Stimulated activated CD8-positive, alpha-beta memory T cell treated with anti-CD3 and anti-CD28 coated beads, Interleukin-2, amount 100 ng/mL, for 48 hours (primary cell): ENCODE measurements at places on chromosomes 6 and 20.

- DNase-seq = no peak
Measured at GRCh38 chr6:89118931-89119330, 1.1 kb upstream of the SRSF12 start.

DNA sequence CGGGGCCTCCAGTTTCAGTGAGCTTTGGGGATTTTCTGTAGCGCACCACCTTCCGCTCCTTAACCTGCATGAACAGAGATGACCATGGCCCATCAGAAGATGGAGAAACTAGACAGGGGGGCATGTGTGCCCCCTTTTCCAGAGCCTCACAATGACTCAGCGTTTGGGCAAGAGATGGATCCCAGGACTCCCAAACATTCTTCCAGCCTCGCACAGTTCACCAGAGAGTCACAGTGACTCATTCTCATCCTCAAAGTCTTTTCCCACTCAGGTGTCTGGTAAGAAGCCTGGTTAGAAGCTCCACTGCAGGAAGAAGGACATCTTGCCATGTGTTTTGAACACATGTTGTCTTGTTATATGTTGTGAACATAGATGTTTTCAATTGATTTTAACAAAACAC, 76.2 kb upstream of the FRMD1 start:
- no peak for DNase-seq

DNA sequence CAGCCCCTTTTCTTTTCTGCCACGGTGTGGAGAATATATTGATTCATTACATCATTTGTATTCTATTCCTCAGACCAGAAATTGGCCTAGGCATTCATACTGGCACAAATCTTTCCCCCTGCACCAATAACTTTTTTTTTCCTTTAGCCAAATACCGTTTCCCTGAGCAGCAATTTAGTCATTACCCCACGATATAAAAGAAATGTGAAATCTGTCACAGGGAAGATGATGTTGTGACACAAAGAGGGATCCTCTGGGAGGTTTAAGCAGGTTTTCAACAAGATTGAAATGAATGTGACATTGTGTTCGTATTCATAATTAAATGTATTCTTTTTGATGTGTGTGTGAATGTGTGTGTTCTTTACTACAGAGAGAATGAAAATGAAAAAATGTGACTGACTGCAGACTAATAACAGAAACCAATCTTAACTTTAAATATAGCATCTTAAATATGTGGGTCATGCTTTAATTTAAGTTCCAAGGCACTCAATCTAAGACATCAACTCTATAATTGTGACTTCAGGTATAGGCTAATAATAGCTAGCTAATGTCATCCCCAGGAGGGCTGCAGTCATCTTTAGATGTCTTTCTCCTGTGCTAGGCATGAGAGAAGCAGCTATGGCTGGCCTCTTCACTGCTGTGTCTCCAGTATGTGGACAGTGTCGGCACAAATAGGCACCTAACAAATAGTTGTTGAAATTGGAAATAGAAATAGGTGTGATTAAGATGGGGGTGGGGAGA, 177.7 kb downstream of the BTBD3 start:
- DNase-seq = no peak

- no peak for DNase-seq
Measured at GRCh38 chr6:15386756-15387112, 140.9 kb downstream of the JARID2 start.

GRCh38 chr20:17495826-17496225, 35.4 kb downstream of the BFSP1 start:
- no peak for DNase-seq

GRCh38 chr6:160378882-160379281, 30.7 kb downstream of the SLC22A3 start:
- no peak for DNase-seq

DNA sequence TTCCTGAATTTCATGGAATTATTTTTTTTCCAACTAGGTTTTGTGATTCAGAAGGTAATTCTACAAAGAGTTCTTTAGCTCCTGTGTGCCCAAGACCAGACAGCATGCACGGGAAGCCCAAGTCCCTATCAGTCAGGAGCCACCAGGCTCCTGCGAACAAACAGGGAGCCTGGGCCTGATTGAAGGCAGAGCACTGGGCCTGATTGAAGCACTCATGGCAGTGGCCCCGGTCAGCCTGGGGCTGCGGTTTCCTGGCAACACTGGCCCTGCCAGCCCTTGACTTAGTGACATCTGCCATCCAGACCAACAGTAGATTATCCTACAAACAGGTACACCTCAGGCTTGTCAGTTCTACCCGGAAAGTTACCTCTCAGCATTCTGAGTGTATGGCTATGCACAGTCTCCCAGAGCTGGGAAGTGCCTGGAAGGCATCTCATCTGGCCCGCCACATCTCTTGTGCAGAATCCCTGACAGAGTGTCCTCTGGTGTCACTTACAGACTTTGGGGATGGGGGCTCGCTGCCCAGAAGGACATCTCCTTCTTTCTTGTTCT, 133.8 kb downstream of the VEGFA start:
- no peak for DNase-seq

DNA sequence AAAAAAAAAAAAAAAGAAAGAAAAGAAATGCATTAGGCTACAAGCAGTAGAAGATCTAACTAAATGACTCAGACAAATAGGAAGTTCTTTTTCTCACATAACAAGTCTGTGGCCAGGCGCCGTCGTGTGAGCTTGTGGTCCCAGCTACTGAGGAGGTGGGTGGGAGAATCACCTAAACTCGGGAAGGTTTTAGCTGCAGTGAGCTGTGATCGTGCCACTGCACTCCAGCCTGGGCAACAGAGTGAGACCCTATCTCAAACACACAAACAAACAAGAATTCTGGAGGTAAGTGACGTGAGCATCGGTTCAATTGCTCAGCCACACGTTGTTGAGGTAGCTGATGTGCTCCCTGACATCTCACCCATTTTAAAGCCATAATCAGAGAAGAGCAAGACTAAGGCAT, 37.9 kb upstream of the SLC23A2 start:
- DNase-seq = peak; percentile 23

DNA sequence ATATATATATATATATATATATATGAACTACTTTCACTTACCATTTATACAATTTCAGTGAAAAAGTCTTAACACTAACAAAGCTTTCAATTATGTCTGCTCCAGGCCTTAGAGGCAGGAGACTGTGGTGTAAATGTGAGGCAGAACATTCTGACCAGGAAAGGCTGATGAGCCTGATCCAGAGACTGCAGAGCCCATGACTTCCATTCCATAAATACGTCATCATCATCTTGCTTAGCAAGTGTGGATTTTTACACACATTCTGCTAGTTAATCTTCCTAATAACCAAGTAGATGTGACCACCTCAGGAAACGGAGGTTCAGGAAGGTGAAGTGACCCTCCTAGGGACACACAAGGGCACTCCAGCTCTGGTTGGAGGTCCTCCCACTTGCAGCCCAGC, 14.9 kb downstream of the TRERF1 start:
- DNase-seq = no peak

DNA sequence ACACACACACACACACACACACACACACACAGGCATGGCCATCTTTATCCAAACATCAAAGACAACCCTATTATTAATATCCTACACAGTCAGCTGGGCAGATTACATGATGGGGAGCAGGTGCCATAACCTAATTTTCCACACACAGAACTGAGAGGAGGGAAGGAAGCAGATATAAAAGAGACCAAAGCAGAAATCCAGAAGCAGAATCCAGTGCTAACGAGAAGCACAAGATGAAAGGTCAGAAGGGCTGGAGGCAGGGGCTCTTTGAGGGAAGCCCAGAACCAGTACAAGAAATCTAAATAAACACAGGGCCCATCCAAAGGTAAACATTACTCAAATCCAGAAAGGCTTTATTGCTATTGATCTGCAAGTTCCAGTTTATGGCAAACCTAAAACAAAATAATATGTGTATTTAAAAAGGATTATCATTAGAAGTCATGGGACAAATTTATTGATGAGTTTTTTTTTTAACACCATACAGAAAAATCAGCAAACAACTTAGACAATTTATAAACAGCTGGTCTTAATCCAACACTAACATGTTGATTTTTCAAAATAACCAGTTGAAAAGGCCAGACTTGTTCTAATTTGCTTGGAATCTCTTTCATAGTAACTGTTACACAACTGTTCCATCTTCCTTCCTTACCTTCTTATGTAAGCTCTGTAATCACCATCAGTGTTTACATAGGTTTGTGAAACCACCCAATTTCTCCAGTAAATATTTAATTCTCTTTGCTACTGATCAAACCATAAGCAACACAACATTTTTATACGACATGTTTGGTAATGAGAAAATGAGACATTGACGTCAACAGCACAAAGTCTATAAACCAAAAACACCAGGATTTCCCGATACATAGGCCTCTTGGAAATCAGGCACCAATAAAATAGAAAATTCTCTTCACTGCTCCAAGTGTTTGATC, 34.2 kb downstream of the SLC23A2 start:
- no peak for DNase-seq

DNA sequence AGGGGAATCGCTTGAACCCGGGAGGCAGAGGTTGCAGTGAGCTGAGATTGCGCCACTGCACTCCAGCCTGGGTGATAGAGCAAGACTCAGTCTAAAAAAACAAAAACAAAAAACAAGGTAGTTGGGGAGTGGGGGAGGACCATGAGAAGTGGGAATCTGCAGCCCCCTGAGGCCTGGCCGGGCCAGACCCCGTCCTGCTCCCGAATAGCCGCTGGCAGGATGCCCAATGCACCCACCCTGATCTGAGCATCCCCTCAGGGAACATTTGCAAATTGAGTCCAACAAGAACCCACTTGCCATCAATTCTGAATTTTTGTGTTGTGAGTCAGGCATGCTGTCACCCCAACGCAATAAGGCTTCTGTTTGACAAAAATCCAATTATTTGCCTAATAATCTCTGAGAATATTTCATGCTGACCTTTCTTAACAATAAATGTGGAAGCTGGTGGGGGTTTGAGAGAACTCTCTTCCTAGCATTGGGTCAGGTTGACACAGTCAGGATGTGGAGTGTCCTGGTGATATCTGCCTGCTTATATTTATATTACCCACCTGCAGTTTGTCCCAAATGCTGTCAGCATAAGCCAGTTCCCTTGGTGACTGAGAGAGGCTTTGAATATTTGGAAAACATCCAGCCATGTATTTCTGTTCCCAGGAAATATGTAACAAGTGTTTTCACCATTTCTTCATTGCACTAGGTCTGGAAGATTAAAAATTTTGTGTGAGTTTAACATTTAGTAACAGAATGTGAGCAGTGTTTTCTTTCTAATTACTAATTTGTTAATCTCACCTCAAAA, 28.4 kb upstream of the FRMD1 start:
- DNase-seq = no peak

GRCh38 chr6:167275001-167275400, 16.1 kb upstream of the UNC93A start:
- no peak for DNase-seq

DNA sequence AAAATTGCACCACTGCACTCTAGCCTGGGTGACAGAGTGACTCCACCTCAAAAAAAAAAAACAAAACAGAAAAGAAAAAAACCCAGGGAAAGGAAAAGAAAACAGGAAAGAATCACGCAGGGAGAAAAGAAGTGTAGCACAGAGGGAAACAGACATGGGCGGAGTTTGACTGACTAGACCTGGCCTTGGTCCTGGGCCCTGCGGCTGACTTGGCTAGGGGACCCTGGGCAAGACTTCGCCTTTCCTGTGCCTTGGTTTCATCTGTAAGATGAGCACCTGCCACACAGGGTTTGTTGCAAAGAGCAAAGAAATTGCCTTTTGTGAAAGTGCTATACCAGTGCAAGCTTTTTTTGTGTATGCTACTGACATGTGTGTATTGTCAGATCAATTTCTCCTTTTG, 71.3 kb upstream of the KCNG1 start:
- DNase-seq = no peak

DNA sequence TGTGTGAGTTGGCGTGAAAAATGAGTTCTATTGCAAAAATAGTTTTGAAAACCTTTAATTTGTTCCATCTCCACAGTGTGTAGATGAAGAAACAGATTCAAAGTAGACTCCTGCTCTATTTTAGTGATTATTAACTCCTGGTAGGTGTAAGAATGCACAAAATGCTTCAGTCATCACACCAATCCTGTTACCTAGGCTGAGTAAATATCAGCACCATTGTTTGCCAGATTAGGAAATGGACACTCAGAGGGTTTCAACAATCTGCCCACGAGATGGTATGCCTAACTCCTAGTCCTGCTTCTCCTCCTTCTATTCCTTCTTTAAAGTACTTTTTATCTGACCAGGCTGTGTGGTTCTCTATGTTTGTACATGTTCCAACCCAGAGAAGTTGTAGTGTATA, 108.9 kb upstream of the AHI1 start:
- DNase-seq = no peak

DNA sequence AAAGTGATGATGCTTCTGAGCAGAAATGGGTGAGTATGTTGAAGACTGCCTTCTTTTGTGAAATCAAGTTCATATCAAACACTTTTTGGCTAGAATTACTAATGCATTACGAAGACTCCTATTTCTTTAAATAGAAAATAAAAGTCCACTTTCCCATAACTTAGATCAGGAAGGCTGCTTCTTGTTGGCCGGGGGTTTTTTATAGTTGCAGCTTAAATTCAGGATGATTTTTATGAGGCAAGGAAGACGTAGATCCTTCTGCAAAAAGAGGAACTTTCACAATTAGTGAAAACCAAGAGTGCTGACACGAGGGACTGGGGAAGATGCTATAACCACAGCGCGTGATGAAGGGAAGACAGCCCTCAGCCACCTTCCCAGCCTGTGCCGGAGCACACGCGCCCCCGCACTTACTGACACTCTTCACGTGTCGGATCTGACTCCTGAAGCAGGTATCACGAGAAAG, 206.1 kb upstream of the PRDM1 start:
- peak; percentile 34 for DNase-seq

GRCh38 chr20:401682-402495, 6.2 kb upstream of the RBCK1 start:
- DNase-seq = no peak

GRCh38 chr20:50312682-50313521, 122.3 kb downstream of the CEBPB start:
- no peak for DNase-seq

- DNase-seq = no peak
Measured at GRCh38 chr6:87095087-87095509, at the start of gene CGA. TSS of gene CGA (minus strand) at chr6:87095106. CDS start at chr6:87088200, 6,906 bp downstream.

- no peak for DNase-seq
Measured at GRCh38 chr6:144160431-144161005, 10.2 kb downstream of the STX11 start.

DNA sequence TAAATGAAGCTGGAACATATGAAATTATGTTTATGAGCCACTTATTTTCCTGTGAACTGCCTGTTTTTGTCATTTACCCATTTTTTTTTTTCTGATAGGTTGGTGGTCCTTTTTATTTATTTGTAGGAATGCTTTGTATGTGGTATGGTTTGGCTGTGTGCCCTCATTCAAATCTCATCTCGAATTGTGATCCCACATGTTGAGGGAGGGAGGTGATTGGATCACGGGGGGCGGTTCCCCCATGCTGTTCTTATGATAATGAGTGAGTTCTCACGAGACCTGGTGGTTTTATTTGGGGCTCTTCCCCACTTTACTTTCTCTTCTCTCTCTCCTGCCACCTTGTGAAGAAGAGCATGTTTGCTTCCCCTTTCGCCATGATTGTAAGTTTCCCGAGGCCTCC, 77.3 kb downstream of the CDH26 start:
- DNase-seq = no peak

GRCh38 chr20:62137478-62138203, 5.6 kb downstream of the PSMA7 start:
- DNase-seq = no peak
